ENCODE measurements at places on chromosomes 1 and 21.

GRCh38 chr1:24846671-24847070 lies 83.4 kb downstream of the RUNX3 start:
- no peak for DNase-seq

DNA sequence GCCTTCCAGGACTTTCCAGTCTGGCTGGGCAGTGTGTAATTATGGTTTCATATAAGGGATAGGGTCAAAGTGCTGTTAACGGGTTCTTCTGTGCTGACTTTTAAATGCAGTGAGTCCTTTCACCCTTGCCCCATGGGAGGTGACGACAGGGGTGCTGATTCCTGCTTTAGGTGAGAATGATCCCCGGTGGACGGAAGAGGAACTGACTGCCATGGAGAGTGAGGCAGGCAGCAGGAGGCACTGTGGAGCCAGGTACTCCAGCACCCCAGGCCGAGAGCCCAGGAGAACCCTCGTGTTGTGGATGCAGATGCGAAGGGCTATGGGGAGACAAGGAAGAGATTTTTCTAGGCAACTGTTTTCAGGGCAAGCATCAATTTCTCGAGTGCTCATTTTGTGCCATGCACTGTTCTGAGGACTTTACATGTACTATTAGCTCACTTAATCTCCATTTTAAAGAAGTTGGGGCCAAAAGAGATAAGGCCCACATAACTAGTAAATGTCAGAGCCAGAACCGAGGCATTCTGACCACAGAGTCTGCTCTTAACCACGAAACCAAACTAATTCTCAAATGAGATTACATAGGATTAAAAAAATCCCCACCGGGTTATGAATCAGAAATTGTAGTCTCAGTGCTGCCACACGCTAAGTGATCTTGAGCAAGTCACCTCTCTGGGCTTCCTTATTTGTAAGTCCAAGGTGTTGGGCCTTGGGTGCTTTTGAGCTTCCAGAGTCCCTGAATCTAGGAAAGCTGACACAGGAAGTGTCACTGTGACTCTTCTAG lies 28.2 kb downstream of the STPG1 start:
- peak; percentile 35 for DNase-seq

DNA sequence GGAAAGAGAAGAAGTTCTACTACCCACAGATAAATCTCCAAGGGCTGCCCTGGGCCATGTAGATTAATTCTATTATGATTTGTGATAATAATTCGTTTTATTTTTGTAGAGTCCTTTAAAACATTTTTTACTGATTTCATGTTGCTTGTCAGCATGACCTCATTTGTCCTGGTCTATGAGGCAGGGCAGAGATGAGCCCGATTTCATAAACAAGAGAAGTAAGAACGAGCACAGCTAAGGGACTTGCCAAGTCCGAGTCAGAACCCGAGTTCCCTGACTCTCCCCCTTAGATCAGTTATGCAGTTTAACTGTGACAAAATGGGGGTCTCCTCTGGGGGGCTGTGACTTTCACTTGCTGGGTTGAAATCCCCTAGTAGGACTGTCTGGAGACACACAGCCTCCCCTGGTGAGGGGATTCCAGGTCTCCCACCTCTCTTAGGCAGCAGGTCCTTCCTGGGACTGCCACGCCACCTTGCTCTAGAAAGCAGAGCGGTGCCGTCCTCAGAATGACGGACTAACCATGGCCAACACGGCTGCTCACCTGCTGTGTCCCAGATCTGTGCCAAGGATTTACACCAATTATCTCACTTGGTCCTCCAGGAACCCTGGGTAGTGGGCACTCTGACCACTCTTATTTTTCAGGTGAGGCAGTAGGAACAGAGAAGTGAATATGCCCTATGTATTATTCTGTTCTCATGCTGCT lies 31.0 kb upstream of the SOX13 start:
- no peak for DNase-seq

DNA sequence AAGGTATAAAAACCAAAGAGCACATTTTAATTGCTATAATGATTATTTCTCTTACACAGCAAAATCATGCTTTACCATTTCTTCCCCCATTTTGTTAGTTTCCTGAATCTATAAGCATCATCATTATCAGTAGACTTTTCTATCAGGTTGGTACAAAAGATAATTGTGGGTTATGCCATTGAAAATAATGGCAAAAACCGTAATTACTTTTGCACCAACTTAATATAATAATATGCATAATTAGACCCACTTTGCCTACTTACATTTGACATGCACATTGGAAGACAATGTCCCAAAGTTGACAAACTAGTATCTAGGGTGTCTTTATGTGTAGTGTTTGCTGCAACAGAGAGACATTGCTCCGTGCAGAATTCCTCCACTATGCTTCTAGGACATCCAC lies 594.2 kb downstream of the LMO4 start:
- no peak for DNase-seq

GRCh38 chr1:221101807-221102605 lies 222.8 kb downstream of the HLX start:
- DNase-seq = no peak

DNA sequence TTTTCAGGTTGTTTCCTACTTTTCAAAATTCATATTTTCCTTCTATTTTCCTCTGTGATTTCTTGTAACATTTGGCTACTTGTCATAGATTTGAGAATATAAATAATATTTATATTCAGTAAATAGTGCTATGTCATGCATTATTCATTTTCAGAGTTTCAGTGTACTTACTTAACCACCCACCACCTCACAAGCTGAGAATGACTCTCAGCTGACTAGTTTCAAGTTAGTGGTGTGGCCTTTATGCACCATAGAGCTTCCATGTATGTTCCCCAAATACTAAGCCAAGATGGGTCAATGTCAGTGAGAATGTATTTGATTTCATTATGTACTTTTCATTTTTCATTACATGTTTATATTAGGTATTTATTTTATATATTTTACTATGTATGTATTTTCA lies 56.9 kb upstream of the RGS1 start:
- DNase-seq = no peak

DNA sequence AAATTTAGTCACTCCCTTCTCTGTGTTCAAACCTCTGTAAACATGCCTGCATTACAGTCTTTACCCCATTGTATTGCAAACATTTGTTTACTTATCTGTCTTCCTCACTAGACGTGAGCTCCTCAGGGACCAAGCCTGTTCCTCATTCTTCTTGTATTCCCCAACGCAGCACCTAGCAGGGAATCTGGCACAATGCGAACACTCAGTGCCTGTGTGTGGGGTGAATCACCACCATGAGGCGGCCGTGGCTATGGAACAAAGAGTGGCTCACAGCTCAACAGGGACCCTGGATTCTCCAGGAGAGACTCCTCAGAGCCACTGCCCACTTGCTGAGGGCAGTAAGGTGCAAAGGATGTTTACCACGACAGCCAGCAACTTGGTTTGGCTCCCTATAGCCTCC lies 95.9 kb downstream of the DDX20 start:
- DNase-seq = no peak

- no peak for DNase-seq
These were observed 17.8 kb downstream of the YBX1 start for GRCh38 chr1:42700006-42700405.

DNA sequence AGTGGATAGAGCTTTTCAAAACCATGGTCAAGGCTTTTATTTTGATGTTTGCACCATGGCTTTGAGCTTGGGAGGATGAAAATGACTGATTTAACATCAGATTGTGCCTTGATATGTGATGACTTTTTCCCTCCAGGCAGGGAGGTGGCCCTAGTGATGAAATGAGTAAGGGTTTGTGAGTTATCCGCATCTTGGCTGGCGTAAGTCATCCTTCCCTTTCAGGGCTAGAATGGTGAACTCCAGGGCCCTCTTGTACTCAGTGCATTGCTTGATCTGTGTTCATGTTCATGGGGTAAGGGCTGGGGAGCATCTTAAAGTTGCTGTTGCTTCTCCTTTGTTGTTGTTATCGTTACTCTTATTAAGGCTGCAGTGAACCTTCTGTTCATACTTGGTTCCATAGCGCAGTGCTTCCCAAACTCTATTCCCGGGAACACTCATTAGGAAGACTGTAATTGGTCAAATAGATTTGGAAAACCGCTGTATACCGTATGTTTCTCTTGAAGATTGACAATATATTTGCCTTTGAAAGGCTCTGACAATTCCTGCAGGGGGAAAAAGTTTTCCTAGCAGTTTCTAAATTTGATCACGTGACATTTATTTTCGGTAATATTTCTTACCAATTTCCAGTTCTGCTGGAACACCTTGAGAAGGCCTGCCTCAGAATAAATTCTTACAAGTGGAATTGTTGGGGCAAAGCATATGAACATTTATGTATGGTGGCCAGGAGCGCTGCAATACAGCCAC lies 23.1 kb downstream of the GPR137B start:
- DNase-seq = no peak

DNA sequence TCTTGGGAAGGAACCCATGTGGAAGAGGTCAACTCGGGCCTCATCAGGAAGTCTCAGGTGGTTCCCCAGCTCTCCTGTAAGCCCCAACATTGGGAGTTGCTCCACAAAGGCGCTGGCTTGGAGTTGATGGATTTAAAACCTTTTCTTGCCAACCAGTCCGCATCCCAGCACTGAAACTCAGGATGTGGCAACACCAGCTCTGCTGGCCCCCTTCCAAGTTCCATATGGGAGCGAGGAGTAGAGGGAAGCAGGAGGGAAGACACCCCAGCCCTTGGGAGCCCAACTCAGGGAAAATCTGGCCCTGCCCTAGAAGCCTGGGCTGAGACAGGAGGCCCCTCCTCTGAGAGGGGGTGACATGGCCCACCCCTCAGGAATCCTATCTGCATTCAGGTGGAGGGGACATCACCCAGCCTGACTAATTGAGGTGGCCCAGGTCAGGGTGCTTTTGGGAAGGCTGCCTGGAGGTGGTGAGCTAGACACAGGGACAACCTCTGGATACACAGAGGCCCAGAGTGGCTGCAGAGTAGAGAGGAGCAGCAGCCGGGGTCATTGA lies 33.1 kb upstream of the DMBX1 start:
- DNase-seq = no peak

GRCh38 chr1:30337324-30337620 lies 386.1 kb downstream of the MATN1 start:
- DNase-seq = no peak

DNA sequence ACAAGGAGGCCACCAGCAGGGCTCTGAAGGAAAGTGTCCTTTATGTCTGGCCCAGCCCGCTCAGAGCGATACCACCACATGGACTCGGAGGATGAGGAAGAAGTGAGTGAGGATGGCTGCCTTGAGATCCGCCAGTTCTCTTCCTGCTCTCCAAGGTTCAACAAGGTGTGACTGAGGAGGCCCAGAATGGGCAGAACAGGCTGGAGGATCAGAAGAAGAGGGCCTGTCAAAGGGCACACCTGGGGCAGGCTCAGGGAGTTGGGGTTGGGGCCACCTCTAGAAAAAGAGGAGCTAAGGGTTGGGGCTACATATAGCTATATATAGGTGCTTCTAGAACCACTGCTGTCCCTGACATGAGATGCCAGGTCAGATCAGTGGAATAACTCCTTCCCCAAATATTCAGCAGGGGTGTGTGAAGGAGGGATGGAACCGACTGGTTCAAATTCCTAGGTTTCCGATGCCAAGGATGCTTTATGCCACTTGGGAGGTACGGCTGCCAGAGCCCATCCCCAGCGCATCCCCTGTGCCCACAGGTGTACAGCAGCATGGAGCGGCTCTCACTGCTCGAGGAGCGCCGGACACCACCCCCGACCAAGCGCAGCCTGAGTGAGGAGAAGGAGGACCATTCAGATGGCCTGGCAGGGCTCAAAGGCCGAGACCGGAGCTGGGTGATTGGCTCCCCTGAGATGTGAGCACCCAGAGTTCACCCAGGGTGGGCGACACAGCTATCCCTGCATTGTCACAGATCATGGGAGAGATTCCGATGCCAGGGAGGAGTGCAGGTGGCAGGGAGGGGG lies 102.2 kb downstream of the PIK3R3 start:
- no peak for DNase-seq

DNA sequence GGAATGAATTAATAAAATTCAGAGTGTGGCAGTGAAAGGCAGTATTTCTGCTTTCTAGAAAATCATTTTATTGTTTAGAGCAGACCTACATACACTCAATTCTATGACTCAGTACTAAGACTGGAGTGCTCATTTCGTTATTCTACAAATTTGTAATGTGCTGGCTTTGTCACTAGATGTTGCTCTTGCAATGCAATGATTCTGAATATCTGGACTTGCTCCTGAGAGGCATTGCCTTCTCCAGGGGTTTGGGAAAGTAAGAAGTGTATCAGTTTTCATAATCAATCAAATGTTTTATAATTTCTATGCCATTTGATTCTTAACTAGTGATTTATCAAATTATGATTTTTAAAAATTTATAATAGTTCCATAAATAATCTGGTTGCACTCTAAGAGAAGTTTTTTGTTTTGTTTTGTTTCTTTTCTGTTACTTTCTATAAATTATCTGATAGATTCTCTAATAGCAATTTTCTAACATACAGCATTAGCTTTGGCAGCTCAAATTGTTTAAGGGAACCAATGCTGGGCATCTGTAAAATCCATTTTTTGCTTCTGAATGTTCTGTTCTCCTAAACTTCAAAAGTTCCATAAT lies 280.5 kb upstream of the SGIP1 start:
- no peak for DNase-seq

GRCh38 chr1:151815716-151816327 lies 10.6 kb upstream of the LINGO4 start:
- peak; percentile 65 for DNase-seq

- DNase-seq = no peak
These were observed 229.5 kb upstream of the USP24 start for GRCh38 chr1:55444667-55445066.

Data from CD4-positive, alpha-beta T cell treated with Interleukin-4 for 1 hour (primary cell).